ENCODE measurements at places on chromosomes 7 and 10. TPM values are rescaled to one million over a fixed set of nuclear protein-coding genes. Genes with fewer than 3 reads are reported as not detected.

The LRRC18 gene
- polyA plus RNA-seq = not detected

The GNGT1 gene
- polyA plus RNA-seq = not detected

The SCART1 gene
- 0.66 TPM for polyA plus RNA-seq

The KLF14 gene
- 0.03 TPM for polyA plus RNA-seq

The USP6NL gene
- 1.8 TPM for polyA plus RNA-seq

- no peak overlapping the region for H3K27ac ChIP-seq
- H3K4me3 ChIP-seq = no peak overlapping the region
- peaks cover 20% of the 10 kb centered on the region for H3K4me1 ChIP-seq
Observed at GRCh38 chr7:132158841-132159240, 417.4 kb downstream of the PLXNA4 start.

The SVOPL gene
- not detected for polyA plus RNA-seq

GRCh38 chr7:42597300-42597699, 314.6 kb downstream of the C7orf25 start:
- H3K4me3 ChIP-seq = no peak overlapping the region
- H3K4me1 ChIP-seq = no peaks in the 10 kb centered on the region
- H3K36me3 ChIP-seq = no peaks in the 10 kb centered on the region

The TWIST1 gene
- polyA plus RNA-seq = 3.2 TPM

DNA sequence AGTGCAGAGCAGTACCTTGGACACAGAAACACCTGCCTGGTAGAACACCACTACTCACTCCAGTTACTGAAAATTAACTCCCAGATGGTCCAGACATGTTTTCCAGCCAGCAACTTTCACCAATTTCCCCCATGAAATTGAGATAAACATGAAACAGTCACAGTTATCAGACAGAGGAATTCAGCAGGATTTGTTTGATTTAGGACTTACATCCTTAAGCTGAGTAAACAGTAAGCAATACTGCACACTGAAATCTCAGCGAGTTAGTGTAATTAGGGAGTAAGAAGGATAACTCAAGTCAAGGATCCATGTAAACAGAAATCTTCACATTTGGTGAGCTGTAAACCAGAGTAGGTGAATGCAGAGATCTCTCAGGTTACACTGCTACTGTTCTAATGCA, 353.5 kb downstream of the ELMO1 start:
- no peaks in the 10 kb centered on the region for H3K27me3 ChIP-seq
- no peak overlapping the region for H3K27ac ChIP-seq
- H3K36me3 ChIP-seq = no peaks in the 10 kb centered on the region
- no peak for DNase-seq

The TRIM50 gene
- polyA plus RNA-seq = 0.15 TPM

The ZPBP gene
- not detected for polyA plus RNA-seq

GRCh38 chr10:12710594-12711349, 290.7 kb downstream of the CCDC3 start:
- DNase-seq = peak; percentile 76
- no peak overlapping the region for H3K4me3 ChIP-seq
- no peaks in the 10 kb centered on the region for H3K27me3 ChIP-seq

DNA sequence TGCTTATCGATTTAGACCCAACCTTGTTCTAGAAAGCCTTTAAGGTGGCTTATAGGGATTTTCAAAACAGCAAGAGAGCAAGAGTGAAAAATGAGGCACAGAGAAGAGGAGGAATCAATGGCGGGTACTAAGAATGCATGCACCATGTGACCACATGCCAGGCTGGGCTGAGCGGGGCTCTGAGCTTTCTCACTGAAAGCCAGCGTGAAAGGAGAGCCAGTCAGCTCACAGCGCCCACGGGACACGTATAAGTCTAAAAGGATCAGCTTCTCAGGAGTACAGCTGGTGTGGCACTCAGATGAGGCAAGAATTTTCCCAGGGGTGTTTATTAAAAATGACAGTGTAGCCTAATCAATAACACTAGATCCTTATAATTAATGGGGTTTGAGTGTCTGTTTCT, 114.3 kb downstream of the SLIT1 start:
- H3K36me3 ChIP-seq = no peaks in the 10 kb centered on the region
- H3K27ac ChIP-seq = no peak overlapping the region
- peaks cover 29% of the 10 kb centered on the region for H3K27me3 ChIP-seq
- H3K4me1 ChIP-seq = no peaks in the 10 kb centered on the region

The ARHGEF5 gene
- polyA plus RNA-seq = 0.80 TPM

DNA sequence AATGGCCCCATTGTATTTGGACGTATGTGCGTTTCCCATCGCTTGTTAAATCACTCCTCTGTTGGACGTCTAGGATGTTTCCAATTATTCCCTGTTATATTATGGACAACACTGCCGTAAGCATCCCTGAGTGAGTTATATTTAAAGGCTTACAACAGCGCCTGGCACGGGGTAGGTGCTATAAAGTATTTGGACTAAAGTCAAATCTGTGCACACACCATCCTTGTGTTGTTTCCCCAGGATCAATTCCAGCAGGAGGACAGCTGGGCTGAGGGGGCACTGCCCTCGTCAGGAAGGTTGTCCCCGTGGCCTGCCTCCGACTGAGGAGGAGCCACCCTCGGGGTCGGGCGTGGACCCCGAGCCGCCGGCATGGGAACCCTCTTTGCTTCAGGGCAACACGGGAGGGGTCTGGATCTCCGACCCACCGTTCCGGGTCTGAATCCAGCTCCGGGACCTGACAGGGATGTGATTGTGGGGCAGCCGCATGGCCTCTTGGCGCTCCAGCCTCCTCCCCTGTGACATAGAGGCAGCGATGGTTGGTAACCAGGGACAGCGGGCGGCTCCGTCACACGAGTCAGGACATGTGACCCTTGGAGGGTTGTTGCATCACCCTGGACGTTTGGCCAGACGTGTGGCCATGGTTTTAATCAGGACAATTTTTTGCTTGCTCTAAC, 1.5 kb upstream of the JAKMIP3 start:
- H3K27ac ChIP-seq = no peak overlapping the region
- DNase-seq = no peak
- no peaks in the 10 kb centered on the region for H3K36me3 ChIP-seq
- no peaks in the 10 kb centered on the region for H3K27me3 ChIP-seq
- no peak overlapping the region for H3K4me3 ChIP-seq

The CCL24 gene
- not detected for polyA plus RNA-seq

- no peak overlapping the region for H3K27ac ChIP-seq
- no peak overlapping the region for H3K4me3 ChIP-seq
- H3K27me3 ChIP-seq = no peaks in the 10 kb centered on the region
- no peak for DNase-seq
- no peaks in the 10 kb centered on the region for H3K4me1 ChIP-seq
Observed at GRCh38 chr10:66836057-66836456, 89.8 kb upstream of the LRRTM3 start.

GRCh38 chr10:132066186-132066585, 440 bp downstream of the JAKMIP3 start:
- DNase-seq = no peak
- H3K27ac ChIP-seq = peak overlapping the region; percentile 82
- H3K27me3 ChIP-seq = no peaks in the 10 kb centered on the region
- H3K36me3 ChIP-seq = no peaks in the 10 kb centered on the region

- no peaks in the 10 kb centered on the region for H3K36me3 ChIP-seq
- DNase-seq = peak; percentile 21
- H3K4me3 ChIP-seq = no peak overlapping the region
- H3K27me3 ChIP-seq = peaks cover 17% of the 10 kb centered on the region
Observed at GRCh38 chr10:63866075-63866746, 345.0 kb downstream of the REEP3 start.

The PNLIPRP1 gene
- polyA plus RNA-seq = 0.16 TPM

GRCh38 chr10:89592539-89592938, 52.5 kb downstream of the PANK1 start:
- DNase-seq = no peak
- peaks cover 11% of the 10 kb centered on the region for H3K36me3 ChIP-seq
- peak overlapping the region; percentile 79 for H3K27ac ChIP-seq
- peaks cover 5% of the 10 kb centered on the region for H3K4me1 ChIP-seq

DNA sequence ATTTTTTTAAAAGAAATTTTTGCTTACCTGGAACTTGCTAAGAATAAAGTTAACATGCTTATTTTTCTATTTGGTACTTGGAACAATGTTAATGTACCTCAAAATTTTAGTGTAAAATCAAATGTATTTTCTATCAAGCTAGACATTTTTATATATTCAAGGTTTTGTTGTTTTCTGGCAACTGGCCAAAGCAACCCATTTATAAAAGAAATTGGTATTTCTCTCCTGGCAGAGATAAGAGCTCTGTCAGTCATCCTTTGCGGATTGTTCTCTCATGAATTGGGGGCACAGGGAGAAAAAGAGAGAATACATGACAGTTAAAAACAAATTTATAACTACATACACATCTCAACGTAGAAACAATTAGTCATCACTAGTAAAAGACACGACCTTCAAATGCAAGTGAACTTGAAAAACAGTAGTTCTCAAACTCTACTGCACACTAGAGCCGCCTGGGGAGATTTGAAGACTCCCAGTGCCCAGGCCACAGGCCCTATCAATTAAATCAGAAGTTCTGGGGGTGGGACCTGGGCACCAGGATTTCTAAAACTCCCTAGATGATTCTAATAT, 152.4 kb upstream of the LAMB4 start:
- no peak for DNase-seq
- H3K27me3 ChIP-seq = peaks cover 24% of the 10 kb centered on the region
- H3K4me1 ChIP-seq = no peaks in the 10 kb centered on the region
- H3K4me3 ChIP-seq = no peak overlapping the region
- no peaks in the 10 kb centered on the region for H3K36me3 ChIP-seq

- peaks cover 3% of the 10 kb centered on the region for H3K4me1 ChIP-seq
- H3K36me3 ChIP-seq = no peaks in the 10 kb centered on the region
- DNase-seq = no peak
- peak overlapping the region; percentile 97 for H3K4me3 ChIP-seq
- no peaks in the 10 kb centered on the region for H3K27me3 ChIP-seq
Observed at GRCh38 chr10:3173171-3173878, 743 bp upstream of the PITRM1 start.

DNA sequence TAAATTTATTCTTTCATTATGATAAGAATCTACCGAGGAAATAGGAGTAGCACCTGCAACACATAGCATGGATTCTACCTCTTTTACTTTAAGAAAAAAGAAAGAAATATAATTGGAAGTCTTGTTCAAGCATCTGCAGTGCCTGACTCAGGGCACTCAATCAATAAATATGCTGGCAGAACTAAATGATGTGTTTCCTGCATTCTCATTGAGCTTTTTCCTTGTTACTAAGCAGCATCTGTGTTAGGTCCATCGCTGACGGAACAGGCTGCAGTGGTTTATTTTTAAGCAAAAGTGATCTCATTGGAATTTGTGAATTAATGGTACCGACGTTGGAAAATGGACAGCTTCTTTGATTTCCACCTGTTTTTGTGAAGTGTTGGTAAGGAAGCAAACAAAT, 417.5 kb downstream of the DPP6 start:
- no peaks in the 10 kb centered on the region for H3K36me3 ChIP-seq
- no peak overlapping the region for H3K4me3 ChIP-seq
- H3K27me3 ChIP-seq = no peaks in the 10 kb centered on the region
- H3K4me1 ChIP-seq = no peaks in the 10 kb centered on the region
- DNase-seq = no peak

The CTTNBP2 gene
- 0.41 TPM for polyA plus RNA-seq

The STAMBPL1 gene
- 0.94 TPM for polyA plus RNA-seq

DNA sequence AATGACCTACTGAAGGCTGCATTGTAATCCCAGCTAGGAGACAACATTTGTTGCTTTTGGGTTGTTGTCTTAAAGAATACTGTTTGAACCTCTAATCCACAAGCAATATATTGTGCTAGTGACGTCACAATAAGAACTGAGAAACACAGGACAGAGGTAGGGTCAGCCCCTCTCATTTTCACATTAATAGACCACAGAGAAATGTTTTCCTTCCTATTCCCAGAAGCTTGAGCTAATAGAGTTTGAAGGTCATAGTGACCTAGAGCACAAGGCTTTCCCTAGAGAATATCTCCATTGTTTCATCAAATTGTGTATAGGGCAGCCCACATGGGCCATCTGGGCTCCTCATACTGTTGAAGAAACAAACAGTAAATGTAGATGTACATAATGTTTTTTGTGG, 300.9 kb upstream of the AKR1E2 start:
- H3K36me3 ChIP-seq = no peaks in the 10 kb centered on the region
- H3K27me3 ChIP-seq = no peaks in the 10 kb centered on the region
- no peak overlapping the region for H3K27ac ChIP-seq
- no peak overlapping the region for H3K4me3 ChIP-seq

DNA sequence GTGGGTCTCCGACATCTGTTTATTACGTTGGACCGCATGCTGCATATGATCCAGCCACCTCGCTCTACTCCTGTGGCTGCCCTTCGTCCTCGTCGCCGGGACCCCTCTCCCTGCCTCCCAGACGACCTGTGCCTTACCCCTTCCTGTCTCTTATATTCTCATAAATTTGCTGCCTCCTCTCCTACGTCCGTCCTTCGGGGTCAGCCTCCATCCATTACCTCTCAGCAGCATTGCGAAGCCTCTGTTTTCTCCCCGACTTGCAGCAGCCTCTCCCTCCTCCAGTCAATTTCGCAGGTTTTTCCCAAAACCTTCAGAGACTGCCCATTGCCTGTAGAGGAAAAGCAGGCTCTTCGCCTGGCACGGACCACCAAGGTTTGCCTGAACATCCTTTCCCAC, 39.4 kb upstream of the LEP start:
- H3K27ac ChIP-seq = no peak overlapping the region
- no peak overlapping the region for H3K4me3 ChIP-seq
- H3K4me1 ChIP-seq = peaks cover 7% of the 10 kb centered on the region
- H3K27me3 ChIP-seq = peaks cover 71% of the 10 kb centered on the region

DNA sequence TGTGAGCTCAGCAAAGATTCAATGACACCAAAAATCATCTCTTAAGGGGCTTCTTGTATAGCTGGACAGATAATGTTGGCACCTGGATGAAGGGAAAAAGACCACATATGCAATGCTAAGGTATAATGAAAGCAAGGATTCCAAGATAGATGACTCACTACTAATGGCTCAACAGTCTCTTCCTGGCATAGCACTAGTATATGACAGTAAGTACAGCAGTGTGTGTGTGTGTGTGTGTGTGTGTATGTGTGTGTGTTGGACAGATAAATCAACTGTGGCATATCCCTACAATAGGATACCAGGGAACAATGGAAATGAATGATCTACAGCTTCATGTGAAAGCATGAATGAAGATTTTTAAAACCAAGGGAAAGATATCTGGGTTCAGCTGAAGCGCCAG, 257.1 kb downstream of the SFMBT2 start:
- H3K36me3 ChIP-seq = no peaks in the 10 kb centered on the region
- H3K4me3 ChIP-seq = no peak overlapping the region
- H3K27ac ChIP-seq = no peak overlapping the region
- H3K4me1 ChIP-seq = peaks cover 14% of the 10 kb centered on the region
- no peak for DNase-seq

GRCh38 chr7:18570441-18570840, 74.9 kb downstream of the HDAC9 start:
- no peak overlapping the region for H3K27ac ChIP-seq
- DNase-seq = no peak
- H3K4me3 ChIP-seq = no peak overlapping the region
- H3K27me3 ChIP-seq = no peaks in the 10 kb centered on the region
- H3K36me3 ChIP-seq = no peaks in the 10 kb centered on the region
- H3K4me1 ChIP-seq = peaks cover 20% of the 10 kb centered on the region

Measured in heart right ventricle (tissue), 16 donors.